ENCODE measurements at places on chromosomes 12 and 14. TPM values are rescaled to one million over a fixed set of nuclear protein-coding genes. Genes with fewer than 3 reads are reported as not detected.

Gene MANSC4
- total RNA-seq: not detected

Gene MDGA2
- total RNA-seq: not detected

Gene CLEC1B
- total RNA-seq: not detected

Gene LRP1
- total RNA-seq: 425 TPM

Gene FAM90A1
- 0.20 TPM for total RNA-seq

Gene GYS2
- not detected for total RNA-seq

Gene FGD4
- total RNA-seq: 7.0 TPM

Gene POTEG
- total RNA-seq: not detected

Gene COCH
- 1.1 TPM for total RNA-seq

Gene MYL2
- total RNA-seq: not detected

Gene RIMBP2
- total RNA-seq: not detected

Gene HOXC6
- total RNA-seq: 3.7 TPM

Gene PAX9
- total RNA-seq: 0.39 TPM

Gene TSPAN19
- total RNA-seq: under 0.01 TPM

Gene CRIP1
- 4.4 TPM for total RNA-seq

Measured in subcutaneous preadipocyte (primary cell).